Foreskin melanocyte (primary cell): ENCODE measurements at places on chromosomes 5 and 9.

GRCh38 chr5:179805529-179806249 lies 977 bp downstream of the MGAT4B start:
- DNase-seq = no peak

- no peak for DNase-seq
These were observed 79.7 kb downstream of the SEMA6A start for GRCh38 chr5:116494784-116495450.

- no peak for DNase-seq
These were observed 348.1 kb upstream of the SGCD start for GRCh38 chr5:155978850-155979249.

DNA sequence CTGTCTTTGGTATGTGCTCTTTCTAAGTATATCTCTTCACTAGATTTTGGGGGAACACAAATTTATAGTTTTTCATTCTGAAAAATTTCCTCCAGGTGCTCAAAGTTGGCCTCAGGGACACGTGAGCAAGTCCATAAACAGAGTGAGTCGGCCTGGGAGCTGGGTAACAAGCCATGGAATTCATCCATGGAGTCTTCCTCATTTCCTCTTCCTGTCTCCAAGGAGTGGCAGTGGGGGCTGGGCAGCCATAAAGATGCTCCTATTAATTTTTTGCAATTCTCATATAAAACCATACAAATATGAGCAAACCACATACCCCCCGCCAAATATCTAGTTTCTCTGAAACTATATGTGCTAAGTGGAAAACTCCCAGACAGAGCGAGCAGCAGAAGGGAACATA lies 136.6 kb upstream of the OTULINL start:
- no peak for DNase-seq

DNA sequence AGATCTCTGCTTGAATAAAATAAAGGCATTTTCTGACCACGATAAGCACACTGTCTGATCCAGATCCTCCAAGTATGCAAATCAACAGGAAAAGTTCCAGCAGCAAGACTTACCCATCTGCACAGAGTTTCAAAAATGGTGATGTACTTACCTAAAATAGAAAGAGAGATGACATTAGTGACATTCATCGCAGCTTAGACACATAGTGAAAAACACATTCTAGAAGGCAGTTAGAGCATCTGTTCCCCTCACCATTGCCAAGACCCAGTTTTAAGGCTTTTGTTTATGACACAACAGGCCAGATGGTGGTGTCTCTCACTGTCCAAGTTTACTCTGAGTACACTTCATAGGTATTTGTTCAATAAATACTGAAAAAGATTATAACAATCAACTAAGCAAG lies 207.7 kb downstream of the PDE4D start:
- no peak for DNase-seq

DNA sequence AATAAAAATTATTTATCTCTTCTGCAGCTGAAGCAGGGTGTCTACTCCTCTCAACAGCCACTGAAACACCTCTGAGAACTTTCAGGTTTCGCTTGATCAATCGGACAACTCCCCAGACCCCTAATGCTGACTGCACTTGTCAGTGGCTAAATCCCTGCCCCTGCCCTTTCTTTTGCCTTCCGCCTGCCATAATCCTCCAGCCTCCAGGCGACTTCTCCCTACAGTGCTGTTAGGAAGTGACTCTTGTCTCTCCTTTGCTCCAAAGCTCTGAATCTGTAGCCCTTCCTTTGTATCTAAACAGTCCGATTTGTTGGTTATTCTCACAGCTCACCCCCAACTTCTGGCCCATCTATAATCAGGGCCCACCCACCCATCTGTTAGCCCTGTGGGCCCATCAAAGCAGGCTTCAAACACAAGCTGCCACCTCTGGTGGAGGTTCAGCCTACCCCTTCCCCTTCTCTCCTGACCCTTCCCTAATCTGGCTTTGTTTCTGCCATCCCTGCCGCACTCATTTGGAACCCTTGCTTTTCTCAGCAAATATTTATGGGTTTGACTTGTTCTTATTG lies 53.7 kb upstream of the IFNK start:
- no peak for DNase-seq

GRCh38 chr5:88671106-88671504 lies 211.9 kb downstream of the MEF2C start:
- DNase-seq = no peak

GRCh38 chr5:39518516-39518915 lies 93.7 kb upstream of the DAB2 start:
- DNase-seq = no peak

GRCh38 chr5:132417010-132417439 lies 47.5 kb downstream of the SLC22A5 start:
- no peak for DNase-seq

- DNase-seq = no peak
These were observed 138.3 kb downstream of the CDK5RAP2 start for GRCh38 chr9:120441426-120442307.

- DNase-seq = no peak
These were observed 18.3 kb upstream of the MSANTD3 start for GRCh38 chr9:100408546-100409175.

DNA sequence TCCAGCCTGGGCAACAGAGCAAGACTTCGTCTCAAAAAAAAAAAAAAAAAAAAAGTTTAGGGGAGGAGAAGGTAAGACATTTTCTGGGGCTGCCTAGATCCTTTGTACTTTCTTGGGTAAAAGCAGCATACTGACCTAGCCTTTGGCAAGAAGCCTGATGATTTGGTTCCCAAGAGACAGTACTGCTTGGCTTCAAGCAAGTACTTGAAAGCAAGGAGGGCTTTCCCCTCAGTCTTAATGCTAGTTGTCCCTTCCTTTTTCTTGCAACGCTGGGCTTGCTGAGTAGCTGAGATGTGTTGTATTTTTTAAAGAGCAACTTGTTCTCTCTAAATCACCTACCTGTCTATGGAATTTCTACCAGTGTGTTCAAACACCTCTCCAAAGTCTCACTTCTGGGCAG lies 76.2 kb downstream of the INSYN2B start:
- DNase-seq = no peak

GRCh38 chr5:62600560-62601252 lies 22.1 kb downstream of the LRRC70 start:
- DNase-seq = no peak

DNA sequence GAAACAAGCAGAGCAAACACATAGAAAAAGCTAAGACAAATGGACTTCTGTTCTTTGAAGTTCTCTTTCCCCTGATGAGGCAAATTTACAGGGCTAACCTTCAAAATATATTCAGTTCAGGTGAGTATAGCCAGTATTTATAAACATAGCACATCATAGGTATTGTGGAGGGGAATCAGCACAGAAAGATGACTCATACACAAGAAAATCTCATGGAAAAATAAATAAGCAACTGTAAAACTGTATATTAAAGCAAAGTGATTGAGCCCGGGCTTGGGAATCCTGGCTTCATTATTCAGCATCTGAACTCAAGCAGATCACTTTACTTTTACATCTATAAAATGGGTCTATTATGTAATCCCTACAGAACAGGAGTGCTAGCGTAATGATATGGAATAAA lies 173.5 kb upstream of the PAPPA start:
- no peak for DNase-seq

DNA sequence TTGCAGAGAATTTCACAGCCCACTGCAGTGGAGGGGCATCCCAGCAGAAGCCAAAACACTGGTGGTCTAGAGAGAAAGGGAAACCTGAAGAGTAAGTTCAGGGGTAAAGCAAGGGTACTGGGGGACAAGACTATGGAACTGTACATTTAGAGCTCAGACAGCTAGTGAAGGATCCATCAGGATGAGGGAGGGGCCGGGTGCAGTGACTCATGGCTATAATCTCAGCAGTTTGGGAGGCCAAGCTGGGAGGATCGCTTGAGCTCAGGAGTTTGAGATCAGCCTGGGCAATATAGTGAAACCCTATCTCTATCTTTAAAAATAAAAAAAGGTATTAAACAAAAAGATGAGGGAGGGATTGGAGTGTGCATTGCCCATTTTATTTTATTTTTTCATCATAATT lies 7.8 kb upstream of the ANKH start:
- no peak for DNase-seq

DNA sequence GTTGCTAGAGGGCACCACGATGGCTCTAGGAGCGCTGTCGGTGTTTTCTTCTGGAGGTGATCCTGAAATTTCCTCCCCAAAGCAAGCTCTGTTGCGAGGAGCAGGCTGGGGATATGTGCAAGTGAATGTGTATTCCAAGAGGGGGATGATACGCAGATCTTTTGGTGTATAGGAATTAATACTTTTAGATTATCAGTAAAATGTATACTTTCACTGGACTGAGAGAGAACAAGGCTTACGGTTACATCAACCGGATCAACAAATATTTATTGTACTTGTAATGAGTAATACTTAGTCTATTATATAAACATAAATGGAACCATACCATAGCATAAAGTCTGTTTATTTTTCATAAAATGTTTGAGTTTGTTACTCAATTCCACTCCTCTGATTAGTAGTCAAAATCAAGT lies 632 bp upstream of the PRKAA1 start:
- no peak for DNase-seq

- DNase-seq = no peak
These were observed 541.1 kb downstream of the DNAH5 start for GRCh38 chr5:13403351-13403750.

GRCh38 chr5:8471581-8471980 lies 602.6 kb downstream of the MTRR start:
- no peak for DNase-seq

DNA sequence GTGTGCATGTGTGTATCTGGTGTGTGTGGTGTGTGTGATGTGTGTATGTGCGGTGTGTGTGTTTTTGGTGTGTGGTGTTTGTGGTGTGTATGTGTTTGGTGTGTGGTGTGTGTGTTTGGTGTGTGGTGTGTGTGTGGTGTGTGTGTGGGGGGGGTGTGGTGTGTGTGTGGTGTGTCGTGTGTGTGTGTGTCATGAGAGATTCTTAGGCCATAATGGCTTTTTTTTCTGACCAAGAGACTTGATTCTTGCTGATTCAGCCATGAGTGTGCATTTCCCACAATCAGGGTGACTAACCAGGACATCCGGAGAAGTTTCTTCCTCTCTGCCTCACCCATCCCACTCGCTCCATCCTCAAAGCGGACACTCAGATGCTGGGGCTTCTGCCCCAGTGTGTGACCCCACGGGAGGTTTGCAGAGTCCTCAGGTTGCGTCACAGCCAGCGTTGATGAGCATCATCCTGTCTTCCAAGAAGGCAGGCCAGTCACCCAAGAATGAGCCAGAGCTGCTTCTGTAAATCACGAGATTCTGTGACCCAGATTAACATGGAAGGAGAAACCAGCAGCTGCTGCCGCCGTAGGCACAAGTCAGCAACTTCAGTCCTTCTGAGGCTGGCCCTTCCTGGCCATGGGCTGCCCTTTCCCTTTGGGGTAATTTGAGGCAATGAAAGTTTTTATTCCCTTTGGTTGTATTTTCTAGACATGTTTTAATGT lies 12.5 kb upstream of the CTSL start:
- peak; percentile 99 for DNase-seq

GRCh38 chr5:134003064-134003816 lies 1.5 kb downstream of the VDAC1 start:
- DNase-seq = no peak

DNA sequence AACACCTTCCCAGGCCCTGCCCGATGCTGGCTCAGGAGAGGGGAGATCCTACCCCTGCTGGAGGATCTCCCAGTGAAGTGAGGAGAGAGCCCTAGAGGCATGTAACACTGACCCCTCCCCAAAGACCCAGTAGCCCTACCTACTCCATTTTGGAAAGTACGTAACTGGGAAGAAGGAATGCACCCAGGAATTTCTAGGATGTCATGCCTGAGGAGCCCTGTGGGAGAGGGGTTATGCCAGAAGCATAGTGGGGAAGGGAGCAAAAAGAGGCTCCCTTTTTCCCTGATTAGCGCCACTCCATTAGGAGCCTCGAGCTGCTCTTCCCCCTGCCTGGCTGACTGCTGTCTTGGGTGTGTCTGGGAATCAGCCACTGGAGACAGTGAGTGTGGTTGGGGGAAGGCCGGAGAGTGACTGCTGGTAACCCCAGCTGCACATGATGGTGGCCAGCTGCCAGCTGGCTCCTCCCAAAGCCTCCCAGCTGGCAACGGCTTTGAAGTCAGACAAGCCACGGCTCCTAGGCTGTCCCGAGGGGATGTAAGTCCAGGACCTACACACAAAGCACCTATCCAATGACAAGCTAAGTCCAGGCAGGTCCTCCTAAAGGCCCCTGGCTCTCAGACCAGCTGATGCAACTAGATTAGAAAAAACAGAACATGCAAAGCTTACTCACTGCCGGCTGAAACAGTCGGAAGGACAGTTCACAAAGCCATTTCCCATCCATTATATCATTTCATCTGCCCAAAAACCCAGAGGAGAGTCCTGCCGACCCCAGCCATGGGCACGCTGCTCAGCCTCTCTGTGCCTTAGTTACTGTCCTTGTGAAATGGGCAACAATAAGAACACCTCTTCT lies 136.5 kb upstream of the ABCA1 start:
- DNase-seq = peak; percentile 92

GRCh38 chr9:133246562-133246961 lies 28.4 kb downstream of the ABO start:
- no peak for DNase-seq

GRCh38 chr5:59873113-59873512 lies 20.4 kb downstream of the PDE4D start:
- peak; percentile 54 for DNase-seq

GRCh38 chr9:96661711-96662110 lies 6.6 kb upstream of the PRXL2C start:
- no peak for DNase-seq

GRCh38 chr9:85617141-85617670 lies 124.5 kb downstream of the AGTPBP1 start:
- no peak for DNase-seq

DNA sequence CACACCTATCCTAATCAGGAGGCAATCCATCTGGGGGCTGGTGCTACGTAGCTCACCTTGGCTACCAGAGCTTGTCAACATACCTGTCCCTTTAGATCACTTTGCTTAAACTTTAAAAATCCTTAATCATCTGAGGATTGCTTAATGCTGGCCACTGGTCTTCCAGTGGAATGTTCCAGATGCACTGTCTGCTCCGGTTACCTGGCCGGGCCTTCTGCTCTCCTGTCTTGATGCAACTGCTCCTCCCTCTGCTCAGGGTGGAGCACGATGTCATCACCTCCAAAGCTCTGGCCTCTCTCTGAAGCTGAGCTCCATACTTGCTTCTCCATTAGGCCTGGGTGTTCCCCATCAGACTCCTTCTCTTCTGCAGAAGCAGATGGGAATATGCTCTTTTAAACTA lies 106.5 kb upstream of the OTULINL start:
- DNase-seq = no peak

- no peak for DNase-seq
These were observed 223.3 kb downstream of the MEF2C start for GRCh38 chr5:88659529-88660263.

GRCh38 chr9:127158786-127159324 lies 36.4 kb upstream of the ANGPTL2 start:
- DNase-seq = no peak
